SK-MEL-5 (cell line): ENCODE measurements at places on chromosomes 3 and 15. TPM values are rescaled to one million over a fixed set of nuclear protein-coding genes. Genes with fewer than 3 reads are reported as not detected.
A peak's percentile ranks its signal among the peaks of the same experiment; 100 is the strongest.

ITIH1 gene
- not detected in 2 replicates for total RNA-seq

UCN2 gene
- 14.9 and 18.8 TPM in 2 replicates for total RNA-seq

DNA sequence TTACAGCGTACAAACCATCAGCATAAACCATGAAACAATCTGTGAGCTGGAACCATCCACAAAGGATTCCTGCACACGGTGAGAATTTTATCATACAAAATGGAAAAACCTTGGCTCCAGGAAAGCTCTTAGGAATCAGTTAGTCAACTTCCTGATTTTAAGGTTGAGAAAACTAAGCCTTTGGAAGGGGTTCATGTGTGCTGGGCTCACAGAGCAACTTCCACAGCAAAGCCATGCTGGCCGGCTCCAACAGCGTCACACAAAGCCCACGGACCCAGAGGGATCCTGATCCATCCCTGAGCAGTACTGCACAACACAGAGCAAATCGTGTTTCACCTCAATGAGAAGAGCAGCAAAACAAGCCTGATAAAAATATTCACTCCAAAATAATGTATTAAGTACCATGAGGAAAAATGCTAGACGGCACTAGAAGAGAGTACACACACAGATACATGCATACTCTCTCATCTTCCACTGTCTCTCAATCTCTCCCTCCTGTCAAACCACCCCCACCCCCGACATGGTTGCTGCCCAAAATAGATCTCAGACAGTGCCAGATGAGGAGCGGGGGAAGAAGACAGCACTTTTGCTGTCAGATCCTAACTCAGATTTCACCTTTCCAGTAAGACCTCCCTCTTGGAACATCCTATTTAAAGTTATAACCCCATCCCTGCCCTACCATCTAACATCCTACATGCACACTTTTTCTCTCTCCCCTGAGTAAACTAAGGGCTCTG lies 58.6 kb downstream of the MB21D2 start:
- DNase-seq: no peak

DNA sequence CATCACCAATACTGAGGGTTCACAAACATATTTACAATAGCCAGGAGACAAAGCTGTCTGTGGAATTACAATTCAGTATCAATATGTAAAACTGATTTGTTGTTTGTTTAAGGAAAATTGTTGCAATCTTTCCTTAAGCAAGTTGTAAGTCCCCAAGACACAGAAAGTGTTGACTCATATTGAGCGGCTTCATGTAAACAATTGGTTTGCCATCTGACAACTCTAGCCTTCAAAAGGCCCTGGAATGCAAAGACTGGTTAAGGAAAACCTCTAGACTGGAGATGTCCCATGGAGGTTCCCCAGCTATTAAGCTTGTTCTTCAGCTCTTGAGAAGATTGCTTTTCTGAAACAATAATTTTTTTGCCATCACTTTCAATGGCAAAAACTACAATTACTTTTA lies 283.7 kb upstream of the PROK2 start:
- DNase-seq: no peak

DNA sequence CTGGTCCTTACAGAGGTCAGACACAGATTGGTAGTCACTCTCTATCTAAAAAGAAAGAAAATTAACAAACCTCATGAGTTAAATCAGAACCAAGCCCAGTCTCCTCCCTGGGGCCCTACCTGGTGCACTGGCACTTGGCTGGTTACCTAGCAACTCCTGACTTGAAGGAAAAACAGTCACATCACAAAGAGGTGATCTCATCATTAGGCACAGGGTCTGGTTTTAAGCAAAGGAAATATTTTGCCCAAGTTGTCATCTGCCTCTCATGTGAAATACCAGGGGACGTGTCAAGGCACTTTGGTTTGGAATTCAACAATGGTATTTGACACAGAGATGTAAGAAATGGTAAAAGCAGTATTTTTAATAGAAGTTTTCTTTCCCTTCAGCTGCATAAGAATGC lies 47.7 kb upstream of the FMN1 start:
- peak; percentile 9 for DNase-seq

DNA sequence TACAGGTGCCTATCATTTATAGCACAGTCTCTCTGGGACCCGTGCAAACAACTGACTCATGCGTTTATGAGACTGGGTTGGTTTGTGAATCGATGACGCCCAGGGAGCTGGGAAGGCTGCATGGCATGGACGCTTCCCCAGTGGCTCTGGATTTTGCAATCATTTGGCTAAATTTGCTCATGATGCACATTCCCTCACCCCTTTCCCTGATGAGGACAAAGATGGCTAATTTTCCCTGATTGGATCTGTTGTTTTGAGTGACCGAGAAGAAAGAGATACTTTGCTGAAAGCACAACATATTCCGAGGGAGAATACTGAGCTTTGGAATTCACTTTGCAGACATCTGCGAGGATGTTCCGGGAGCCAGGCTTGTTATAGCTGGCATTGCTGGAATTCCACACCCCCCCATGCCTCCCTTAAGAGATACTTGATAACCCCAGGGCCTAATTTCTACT lies 51.1 kb downstream of the CGNL1 start:
- DNase-seq: no peak

DNA sequence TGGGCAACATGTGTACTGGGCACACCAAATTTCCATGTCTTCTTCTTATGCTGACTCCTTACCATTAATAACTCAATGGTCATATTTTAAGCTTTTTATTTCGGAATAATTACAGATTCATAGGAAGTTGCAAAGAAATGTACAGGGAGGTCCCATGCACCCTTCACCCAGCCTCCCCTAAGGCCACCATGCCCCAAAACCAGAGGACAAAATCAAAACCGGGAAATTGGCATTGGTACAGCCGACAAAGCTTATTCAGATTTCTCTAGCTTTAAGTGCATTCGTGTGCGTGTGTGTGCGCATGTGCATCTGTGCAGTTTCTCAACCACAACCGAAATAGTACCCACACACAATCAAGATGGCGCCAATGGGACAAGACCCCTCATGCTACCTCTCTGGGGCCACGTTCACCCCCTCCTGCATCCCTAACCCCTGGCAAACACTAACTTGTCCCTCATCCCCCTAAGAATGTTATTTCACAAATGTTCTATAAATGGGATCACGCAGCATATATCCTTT lies 23.4 kb downstream of the ATP10A start:
- DNase-seq: no peak

DNA sequence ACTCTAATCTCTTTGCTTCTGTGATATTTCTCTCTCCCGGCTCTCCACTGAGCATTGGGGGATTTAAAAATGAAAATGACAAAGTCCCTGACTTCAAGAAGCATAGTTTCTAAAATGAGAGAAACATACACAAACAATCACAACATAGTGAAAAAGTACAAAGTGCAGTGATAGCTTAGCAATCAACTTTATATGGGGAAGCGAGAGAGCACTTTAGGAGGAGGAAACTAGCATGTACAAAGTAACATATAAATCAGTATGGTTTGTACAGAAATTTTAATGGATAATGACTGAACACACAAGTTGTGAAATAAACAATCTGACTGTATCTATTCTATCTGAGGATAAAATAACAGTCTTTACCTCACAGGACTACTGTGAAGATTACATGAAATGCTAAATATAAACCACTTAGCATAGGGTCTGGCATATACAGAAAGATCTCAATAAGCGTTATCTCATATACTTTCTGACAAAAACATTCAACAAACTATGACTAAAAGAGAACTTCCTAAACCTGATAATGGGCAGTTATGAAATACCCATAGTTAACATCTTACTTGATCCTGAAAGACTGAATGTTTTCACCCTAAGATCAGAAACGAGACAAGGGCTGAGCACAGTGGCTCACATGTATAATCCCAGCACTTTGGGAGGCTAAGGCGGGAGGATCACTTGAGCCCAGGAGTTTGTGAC lies 61.2 kb downstream of the PEAK1 start:
- DNase-seq: no peak

DNA sequence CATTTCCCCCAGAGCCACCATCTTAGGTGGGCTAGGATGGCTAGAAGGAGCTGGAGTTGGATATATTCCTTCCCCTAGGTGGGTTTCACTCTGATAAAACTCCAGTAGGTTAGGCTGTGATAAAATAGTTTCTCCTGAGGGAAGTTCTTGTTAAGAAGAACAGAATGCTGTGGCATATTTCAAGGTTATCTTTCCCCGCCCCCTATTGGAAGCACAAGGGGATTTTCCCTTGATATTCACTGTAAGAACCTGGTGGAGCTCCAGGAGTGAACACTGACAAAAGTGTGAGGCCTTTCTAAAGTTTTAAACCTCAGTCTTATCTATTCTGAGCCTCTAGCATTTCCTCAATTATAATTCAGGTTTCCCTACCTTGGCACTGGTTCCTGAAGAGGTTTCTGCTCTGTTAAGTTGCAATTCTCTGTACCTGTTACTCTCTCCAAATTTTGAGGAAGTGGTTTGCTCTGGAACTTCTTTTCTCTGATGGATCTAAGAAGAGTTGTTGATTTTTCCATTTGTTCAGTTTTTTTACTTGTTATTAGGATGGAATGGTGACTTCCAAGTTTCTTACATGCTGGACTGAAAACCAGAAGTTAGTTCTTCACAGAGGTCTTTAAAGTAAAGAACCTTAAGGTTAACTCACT lies 113.5 kb downstream of the GMPS start:
- DNase-seq: peak; percentile 15

DNA sequence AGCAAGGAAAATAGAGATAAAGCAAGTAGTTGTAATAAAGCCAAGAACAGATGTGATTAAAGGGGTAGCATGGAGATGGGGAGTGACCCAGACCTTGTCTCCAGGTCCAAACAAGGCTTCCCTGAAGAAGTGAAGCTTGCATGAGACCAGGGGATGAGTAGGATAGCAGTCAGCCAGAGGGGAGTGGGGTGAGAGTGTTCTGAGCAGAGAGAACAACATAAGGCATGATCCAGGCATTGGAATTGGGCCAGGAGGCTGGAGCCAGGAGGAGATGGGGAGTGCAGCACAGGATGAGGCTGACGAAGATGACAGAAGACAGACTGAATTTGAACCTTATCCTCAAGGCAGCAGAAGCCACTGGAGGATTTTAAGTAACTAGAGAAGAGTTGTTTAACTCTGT lies 7.2 kb downstream of the TMOD2 start:
- DNase-seq: no peak

DNA sequence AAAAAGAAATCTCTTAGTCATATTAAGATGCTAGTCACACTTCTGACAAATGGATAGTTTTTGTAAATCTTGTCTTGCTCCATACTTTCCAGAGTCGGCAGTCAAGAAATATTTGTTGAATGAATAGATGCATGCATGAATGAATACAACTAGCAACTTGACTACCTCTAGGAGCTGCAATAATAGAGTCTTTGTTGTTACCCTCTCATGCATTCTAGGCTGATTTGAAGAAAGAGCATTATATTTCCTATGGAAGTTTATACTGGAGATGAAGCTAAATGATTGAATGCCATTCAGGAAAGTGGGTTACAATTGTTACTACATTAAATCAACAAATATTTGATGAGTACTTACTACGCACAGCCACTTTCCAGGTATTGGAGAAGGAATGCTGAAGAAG lies 18.1 kb upstream of the TRAT1 start:
- peak; percentile 80 for DNase-seq

- no peak for DNase-seq
Measured at GRCh38 chr3:156721687-156722618, 47.6 kb downstream of the TIPARP start.

GRCh38 chr3:177721864-177722785 lies 524.8 kb upstream of the TBL1XR1 start:
- no peak for DNase-seq
